SK-MEL-5 (cell line): ENCODE measurements at places on chromosomes 6 and 20.

GRCh38 chr6:168091381-168092264 is 12.6 kb upstream of the FRMD1 start:
- no peak for DNase-seq

DNA sequence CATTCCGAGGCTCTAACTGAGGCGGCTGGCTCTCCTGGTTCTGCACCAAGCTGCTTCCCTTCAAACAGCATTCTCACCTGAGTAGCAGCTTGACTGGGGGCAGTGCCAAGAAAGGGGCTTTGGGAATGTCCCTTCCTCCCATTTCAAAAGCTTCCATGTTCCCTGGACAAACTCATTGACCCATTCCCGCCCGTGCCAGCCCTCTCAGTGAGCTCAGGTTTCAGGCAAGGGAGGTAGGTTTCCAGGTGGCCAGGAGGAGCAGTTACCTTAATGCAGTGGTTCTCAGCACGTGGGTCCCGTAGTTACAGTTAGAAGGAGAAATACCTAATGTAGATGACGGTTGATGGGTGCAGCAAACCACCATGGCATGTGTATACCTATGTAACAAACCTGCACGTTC is 135.2 kb downstream of the ELOVL4 start:
- no peak for DNase-seq

- DNase-seq: peak; percentile 53
Observed at GRCh38 chr6:16129623-16130401, 926 bp downstream of the MYLIP start.

DNA sequence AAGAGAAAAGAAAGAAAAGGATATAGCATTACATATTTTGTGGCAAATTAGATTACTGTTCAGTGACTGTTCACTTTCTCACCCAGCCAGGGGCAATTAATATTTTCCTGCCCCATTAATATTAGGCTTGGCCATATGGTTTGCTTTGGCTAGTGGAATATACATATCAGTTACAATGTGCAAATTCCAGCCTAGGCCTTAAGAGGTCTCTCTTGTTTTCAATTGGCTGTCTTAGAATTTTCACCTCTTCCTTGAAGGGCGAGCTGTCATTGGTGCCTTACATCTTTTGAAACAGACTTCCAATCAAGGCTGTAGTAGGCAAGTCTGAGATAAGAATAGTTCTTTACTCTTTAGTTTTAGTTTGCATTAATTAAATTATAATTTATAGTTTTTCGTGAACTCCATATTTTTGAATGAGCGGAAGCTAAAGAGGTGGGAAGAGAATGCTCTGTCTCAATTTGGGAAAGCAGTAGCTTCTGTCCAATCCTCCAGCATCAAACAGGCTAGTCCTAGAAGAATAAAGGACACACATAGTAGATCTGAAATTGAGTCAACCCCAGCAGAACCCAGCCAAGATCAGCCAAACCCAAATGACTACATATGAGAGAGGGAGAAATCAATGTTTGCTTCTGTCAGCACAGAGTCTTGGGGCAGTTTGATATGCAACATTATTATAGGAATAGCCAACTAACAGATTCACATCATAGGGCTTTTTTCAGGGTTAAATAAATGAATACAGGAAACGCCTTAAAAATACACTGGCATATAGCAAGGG is 6.3 kb upstream of the CSNK2A1 start:
- DNase-seq: peak; percentile 30

DNA sequence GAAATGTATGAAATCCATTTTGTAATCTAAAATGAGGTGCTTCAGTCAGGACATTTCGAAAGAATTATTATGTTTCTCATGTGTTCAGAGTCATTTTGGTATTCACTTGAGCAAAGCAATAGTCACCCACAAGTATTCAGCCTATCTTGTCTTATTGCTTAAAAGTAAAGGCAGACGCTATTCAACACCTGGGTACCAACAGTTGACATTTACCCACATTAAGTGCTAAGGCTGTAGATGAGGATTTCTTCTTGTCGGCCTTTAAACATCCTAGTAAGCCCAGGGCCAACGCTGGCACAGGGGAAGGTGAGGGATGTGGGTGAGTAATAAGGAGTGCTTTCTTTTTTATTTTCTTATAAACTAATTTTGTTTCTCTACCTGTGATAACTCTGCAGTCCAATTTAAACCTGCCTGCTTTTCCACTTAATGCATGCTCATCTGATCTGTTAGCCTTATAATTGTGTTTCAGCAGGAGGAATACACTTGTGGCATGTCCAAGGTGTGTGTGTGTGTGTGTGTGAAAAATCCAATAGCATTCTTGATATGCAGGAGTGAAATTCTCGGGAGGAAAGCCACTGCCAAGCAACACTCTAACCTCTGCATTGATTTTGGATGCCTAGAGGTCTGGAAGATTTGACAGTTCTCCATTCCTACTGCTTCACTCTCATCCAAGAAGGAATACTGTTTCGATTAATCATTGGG is 252.0 kb downstream of the SOX4 start:
- no peak for DNase-seq

- no peak for DNase-seq
Observed at GRCh38 chr6:77123527-77123926, 339.8 kb downstream of the HTR1B start.

GRCh38 chr6:121365536-121366521 is 31.5 kb upstream of the TBC1D32 start:
- no peak for DNase-seq

DNA sequence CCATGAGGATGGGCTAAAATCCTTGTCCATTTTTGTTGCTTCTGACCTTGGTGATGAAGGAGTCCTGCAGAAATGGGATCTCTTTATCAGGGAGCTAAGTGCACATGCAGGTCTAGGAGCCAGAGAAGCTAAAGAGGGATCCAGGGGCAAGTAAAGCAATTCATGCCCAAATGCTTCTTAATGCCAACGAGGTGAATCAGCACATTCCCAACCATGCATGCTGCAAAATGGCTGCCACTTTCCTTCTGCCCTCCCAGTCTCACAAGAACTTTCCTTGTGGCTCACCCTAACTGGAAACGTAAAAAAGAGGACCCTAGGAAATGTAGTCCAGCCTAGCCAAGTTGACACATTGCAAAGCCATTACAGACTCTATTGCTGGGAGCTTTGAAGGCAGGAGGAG is 298.4 kb downstream of the MAFB start:
- DNase-seq: no peak

DNA sequence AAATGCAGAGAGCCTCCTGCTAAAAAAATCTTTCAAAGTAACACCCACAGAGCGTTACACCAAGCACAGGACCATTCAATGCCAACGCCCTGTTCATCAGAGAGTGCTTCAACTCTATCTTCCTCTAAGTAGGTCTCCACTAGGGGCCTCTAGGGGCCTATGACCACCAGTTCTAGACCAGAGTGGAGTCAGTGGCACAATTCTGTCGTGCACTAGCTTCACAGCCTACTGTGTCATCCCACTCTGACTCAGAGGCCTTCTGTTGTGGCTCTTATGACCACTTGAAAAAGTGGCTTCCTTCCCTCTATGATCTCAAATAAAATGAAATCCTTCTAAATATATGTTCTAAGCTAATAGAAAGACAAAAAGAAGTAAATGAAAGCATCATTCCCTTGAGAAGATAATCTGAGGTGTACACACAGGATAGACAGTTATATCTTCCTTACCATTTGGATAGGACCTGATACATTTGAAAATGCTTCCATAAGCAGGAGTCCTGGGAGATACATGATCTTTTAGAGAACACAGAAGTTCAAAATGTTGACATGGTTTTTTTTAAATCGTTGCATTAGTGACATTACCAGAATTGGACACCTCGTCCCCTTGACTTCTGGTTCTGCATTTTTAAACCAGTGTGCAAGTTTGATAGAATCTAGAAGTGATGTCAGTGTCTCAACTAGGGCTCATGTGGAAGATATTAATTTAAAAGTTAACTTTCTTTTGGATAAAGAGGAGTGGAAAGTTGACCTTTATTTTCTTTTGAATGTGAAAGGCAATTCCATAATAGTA is 151.9 kb downstream of the SH3BGRL2 start:
- DNase-seq: no peak

- no peak for DNase-seq
Observed at GRCh38 chr6:2186516-2186915, 58.9 kb downstream of the GMDS start.

DNA sequence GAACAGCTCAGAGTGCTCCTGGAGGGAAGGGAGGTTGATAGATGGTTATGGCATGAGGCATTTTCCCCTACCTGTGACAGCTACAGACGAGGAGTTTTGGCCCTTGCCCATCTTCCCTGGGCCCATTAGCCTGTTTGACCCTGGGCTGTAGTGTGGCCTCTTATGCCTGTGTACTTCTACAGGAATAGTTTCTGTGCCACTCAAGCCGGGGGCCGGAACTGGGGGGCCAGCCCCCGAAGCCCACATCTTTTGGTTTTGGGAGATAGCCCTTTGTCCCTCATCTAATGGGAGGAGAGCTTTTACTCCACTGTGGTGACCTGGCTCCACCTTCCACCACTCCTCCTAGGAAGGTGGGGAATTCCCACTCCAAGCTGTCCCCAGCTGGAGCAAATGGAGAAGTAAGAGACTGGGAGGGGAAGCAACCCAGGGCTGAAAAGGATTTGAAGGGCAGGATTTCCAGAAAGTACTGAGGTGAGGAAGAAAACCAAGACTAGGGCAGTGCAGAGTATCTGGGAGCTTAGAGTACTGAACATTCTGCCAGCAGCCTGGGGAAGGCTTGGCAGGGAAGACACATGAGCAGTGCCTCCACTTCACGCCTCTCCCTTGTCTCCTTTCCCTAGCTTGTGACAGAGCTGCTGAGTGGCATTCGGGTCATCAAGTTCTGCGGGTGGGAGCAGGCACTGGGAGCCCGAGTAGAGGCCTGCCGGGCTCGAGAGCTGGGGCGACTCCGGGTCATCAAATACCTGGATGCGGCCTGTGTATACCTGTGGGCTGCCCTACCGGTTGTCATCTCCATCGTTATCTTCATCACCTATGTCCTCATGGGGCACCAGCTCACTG is 6.9 kb downstream of the ABCC10 start:
- DNase-seq: no peak

GRCh38 chr6:17225767-17226630 is 55.2 kb upstream of the RBM24 start:
- DNase-seq: no peak
